ENCODE measurements at places on chromosomes 3 and 15. TPM values are rescaled to one million over a fixed set of nuclear protein-coding genes. Genes with fewer than 3 reads are reported as not detected.

The ATP10A gene
- total RNA-seq, result 7.3 TPM

The AMIGO3 gene
- total RNA-seq, result 0.41 TPM

The ATP13A4 gene
- 0.06 TPM for total RNA-seq

The PAQR9 gene
- total RNA-seq, result 3.1 TPM

The IMPG2 gene
- not detected for total RNA-seq

The CPEB1 gene
- 2.9 TPM for total RNA-seq

The CCDC54 gene
- not detected for total RNA-seq

The GLDN gene
- 0.07 TPM for total RNA-seq

The CTXND1 gene
- total RNA-seq, result 0.01 TPM

The LRRC49 gene
- total RNA-seq, result 4.9 TPM

The LIPC gene
- total RNA-seq, result 0.11 TPM
